ENCODE measurements at places on chromosomes 6 and 20.

DNA sequence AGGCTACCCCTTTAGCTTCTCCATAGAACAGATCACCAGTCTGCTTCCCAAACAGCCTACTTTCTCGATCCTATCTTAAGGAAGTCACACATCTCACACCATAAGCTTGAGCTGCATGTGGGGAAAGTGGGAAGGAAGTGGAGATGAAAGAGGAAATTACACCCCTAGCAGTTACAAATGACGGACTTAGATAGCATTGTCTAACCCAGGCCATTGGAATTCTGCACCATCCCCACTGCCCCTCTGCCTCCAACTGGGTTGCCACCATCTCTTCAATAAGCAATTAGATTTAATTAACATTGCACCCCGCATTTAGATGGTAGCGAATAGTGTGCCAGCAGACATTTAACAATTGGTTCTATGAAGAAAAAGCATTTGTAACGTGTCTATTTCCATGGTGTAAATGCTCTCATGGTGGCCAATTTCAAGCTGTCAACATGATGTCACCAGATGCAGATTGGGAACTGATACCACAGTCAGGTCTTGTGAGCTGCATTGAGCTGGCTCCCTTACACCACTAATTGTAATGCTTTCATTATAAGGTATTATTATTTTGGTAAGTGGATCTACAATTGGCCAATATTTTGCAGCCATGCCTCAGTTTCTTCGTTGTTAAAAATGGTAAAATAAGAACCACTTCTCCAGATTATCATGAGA, 124.7 kb downstream of the CD24 start:
- peak; percentile 53 for DNase-seq

DNA sequence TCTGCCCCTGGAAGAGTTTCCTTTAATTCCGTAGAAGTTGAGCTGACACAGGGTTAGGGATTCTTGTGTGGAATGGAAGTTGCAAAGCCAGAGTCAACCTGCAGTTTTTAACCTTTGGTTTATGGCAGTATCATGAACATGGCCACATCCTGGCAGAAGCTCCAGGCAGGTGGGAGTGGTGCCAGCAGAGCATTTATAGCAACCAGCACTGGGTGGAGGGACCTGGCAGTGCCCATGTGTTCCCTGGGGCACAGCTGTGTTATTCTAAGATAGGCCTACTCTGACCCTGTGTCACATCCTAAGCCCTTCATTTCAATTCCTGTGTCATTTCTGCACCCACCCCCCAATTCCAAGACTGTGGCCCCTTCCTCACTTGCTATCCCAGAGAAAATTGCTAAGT, 26.1 kb upstream of the ZNF831 start:
- DNase-seq = no peak

DNA sequence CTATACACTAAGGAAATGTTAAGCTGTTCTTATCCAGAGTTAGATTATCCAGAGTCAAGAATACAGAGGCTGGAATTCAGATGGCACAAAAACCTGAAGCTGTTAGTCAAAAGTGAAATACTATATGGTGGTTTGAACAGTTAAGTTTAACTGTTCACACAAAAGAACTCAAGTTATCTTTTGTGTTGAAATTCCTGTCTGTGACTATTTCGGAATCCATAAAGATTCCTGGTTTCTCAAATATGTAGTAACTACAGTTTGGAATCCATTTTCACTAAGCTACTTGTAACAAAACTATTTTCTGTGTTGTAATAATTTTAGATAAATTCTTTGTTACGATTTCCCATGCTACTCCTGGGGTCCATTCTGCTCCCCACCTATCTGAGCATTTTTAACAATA, 24.5 kb downstream of the FIG4 start:
- DNase-seq = no peak

- no peak for DNase-seq
These were observed 15.6 kb downstream of the BCLAF1 start for GRCh38 chr6:136274062-136274461.

DNA sequence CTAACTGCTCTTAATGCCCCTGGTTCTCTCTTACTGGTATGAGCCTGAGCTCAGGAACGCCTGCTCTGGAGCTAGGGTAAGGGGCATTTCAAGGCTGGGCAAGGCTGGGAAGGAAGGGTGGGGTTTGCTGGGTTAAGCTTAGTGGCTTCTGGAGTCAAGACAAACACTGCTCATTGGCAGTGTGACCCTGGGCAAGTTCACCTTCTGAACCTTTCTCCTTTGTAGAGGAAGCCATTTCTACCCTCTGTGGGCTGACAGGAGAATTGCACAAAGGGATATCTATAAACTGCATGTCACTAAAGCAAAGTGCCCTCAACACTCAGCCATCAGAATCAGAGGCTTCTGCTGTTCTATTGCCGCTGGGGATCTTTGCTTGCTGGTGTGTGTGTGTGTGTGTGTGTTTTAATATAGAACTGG, 20.3 kb upstream of the LRRN4 start:
- DNase-seq = peak; percentile 39

- no peak for DNase-seq
These were observed 96.6 kb upstream of the PLEKHG1 start for GRCh38 chr6:150503041-150503440.

DNA sequence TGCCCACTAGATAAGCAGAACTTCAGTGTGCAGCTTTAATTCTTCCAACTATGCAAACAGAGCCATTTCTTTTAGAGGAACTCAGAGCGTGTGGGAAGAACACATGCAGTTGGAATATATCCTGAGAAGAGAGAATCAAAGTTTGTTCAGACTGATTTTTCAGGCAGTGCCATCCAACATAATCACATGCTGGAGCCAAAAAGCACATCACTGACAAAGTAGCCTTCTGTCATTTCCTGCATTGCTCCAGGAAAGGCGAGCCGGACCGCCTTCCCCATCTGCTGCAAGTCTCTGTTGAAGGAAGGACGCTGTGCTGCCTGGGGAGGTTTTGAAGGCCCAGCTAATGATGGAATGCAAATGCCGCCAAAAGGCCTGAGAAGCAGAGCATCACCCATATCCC, 98.4 kb downstream of the DOK5 start:
- DNase-seq = no peak

- DNase-seq = no peak
These were observed 33.3 kb downstream of the NFATC2 start for GRCh38 chr20:51509208-51509607.

GRCh38 chr20:42604998-42605956, 584.4 kb downstream of the PTPRT start:
- DNase-seq = no peak

DNA sequence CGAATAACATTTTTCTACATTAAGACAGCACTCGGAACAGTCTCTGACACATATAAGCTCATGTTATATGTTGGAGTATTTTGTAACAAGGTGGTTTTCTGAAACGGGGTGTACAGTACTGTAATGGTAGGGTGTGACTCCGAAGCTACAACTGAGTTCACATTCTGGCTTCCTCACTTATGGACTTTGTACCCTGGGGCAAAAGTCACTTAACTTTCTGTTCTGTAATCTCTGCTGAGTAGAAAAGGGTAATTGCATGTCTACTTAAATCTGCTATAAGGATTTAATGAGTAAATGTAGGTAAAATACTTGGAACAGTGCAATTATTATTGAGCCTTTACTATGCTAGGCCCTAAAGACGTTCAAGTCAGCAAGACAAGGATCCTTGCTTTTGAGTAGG, 4.7 kb upstream of the LTV1 start:
- no peak for DNase-seq

DNA sequence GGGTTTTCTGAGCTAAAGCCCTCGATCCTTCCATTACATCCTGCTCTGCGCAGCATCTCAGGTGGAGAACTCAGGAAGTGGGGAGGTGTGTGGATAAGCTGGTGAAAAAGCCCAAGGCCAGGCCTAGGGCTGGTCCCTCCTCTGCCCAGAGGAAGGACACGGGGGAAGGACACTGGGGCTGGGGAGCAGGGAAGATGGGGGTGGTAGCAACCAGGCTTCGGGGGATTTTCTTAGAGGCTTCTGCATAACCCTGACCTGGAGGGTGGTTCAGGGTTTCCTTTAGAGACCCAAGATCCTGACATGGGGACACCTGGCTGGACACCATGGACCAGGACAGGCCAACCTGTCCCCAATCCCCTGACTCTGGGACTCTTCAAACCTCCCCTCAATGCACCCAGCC, 37.9 kb downstream of the SUN5 start:
- peak; percentile 2 for DNase-seq

- DNase-seq = peak; percentile 89
These were observed 25.4 kb downstream of the SLC17A9 start for GRCh38 chr20:62977613-62978560.

- DNase-seq = no peak
These were observed 117.6 kb upstream of the CDH4 start for GRCh38 chr20:61134296-61135030.

DNA sequence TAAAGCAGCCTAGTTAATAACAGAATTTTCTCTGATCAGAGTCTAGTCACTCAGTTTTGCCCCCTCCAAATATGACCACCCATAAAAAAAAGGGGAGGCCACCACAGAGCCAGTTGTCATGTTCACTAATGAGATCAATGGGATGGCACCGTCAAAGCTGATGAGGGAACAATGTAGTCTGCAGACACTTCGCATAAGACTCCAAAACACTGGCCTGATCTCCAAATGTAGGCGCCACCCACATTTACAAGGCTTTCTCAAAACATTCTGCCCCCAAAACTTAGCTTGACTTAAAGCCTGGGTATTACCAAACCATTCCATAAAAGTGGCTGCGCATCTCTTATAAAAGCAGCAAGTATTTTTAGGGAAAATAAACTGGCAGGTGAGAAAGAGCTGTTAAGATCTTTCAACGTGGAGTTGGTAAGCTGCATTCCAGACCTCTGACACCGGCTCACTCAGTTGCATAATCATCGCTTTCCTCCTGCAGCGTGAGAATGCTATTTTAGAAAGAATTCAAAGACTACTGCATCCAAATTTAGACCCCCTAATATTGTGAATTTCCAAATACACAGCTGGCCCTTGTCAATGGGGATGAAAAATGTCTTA, 59.3 kb downstream of the TBC1D7 start:
- no peak for DNase-seq

- DNase-seq = no peak
These were observed 54.9 kb downstream of the MAP3K5 start for GRCh38 chr6:136737374-136737844.

GRCh38 chr20:10077886-10078285, 43.1 kb downstream of the ANKEF1 start:
- DNase-seq = no peak

DNA sequence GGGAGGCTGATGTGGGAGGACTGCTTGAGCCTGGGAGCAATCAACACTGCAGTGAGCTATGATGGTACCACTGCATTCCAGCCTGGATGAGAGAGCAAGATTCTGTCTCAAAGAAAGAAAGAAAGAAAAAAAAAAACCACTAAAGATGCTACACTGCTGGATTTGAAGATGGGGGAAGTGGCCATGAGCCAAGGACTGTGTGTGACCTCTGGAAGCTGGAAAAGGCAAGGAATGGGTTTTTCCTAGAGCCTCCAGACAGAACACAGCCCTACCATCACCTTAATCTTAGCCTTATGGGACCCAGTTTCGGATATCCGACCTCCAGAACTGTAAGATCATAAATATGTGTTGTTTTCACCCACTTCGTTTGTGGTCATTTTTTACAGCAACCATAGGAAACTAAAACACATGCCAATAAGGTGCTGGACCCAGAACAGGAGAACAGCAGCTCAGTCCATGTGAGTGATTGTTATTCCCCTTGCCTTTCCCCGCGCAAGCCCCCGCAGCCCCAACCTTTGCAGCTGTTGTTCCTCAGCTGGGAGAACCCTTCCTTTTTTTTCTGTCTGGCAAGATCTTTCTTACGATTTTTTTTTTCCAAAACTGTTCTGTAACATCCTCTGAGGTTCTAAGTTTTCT, 11.1 kb upstream of the VAPB start:
- DNase-seq = no peak

DNA sequence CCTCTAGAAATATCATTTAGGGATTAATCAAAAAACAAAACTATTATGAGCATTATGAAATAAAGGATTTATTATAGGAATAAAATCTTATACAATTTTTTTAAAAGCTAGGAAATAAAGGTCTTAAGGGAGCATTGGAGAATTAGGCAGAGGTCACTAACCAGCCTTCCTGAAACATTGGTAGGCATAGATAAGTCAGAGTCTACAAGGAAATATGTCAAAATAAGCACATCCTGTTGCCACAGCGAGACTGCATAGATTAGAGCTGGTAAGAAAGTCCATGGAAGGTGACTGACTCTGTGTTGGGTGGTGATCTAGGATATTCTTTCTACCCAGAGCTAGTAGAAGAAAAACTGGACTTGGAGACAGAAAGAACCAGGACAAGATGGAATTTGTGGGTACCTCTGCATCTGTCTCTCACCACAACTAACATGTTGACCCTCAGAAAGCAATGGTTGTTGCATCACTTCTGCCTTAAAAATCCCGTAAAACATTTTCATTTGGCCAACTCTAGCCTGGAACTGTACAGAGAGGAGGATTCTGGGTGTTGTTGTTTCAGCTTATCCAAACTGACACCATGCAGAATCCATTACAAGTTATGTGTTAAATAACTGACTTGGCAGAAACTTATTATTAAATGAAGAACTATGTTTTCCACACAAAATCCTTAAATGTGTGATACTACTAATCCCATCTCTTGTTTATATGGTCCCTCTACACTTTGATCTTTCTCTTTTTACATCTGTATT, 77.1 kb downstream of the FBXO5 start:
- DNase-seq = no peak

- no peak for DNase-seq
These were observed 207.5 kb downstream of the TINAG start for GRCh38 chr6:54515713-54516112.

- DNase-seq = peak; percentile 88
These were observed 578 bp downstream of the RGL2 start for GRCh38 chr6:33297956-33298772.

- DNase-seq = no peak
These were observed 12.0 kb upstream of the BMP7 start for GRCh38 chr20:57278457-57278856.

GRCh38 chr6:137787016-137787415, 80.0 kb upstream of the TNFAIP3 start:
- DNase-seq = no peak

GRCh38 chr20:50903353-50904051, 27.7 kb downstream of the ADNP start:
- DNase-seq = no peak

DNA sequence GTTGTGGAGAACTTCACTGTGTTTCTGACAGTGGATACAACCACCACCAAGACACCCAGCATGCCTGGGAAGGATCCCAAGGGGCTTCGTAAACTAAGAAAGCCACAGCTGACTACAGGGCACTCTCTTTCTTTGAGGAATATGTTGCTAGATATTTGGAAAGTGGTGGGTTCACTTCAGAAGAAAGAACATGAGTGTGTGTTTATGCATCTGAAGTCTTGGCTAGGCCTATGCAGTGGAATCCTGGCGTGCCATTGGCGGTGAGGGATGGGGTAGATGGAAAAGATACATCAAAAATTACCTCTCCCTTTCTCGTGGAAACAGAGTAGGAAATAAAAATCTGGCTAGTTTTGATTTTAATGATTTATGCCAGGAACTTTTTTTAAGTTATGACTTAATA, 187.7 kb downstream of the PDE7B start:
- no peak for DNase-seq

GRCh38 chr6:105949869-105950268, 136.3 kb upstream of the PRDM1 start:
- no peak for DNase-seq

Data from GM13977 (cell line).